ENCODE measurements at places on chromosomes 7 and 10.

DNA sequence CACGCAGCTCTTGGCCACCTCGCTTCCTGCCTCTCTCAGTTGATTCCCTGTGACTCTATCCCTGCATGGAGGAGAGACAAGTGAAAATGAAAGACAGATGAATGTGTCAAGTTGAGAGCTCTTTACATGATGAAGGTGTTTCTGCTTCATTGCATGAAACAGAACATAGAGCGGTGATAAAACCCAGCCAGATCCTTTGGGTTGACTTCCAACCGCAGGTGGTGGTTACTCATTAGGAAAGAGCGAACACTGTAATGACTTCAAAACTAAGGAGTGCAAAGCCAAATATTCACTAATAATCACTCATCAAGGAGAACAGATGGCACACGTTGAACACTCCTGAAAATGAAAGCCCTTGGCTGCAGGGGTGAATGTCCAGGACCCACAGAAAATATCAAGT, 31.8 kb upstream of the WDR11 start:
- DNase-seq = no peak

- DNase-seq = no peak
Measured at GRCh38 chr7:33727315-33727714, 178.0 kb upstream of the BMPER start.

GRCh38 chr10:3033925-3034324, 33.4 kb upstream of the PFKP start:
- DNase-seq = no peak

- no peak for DNase-seq
Measured at GRCh38 chr10:88232983-88233543, 350.1 kb downstream of the RNLS start.

Measured in SHP77 (cell line).